ENCODE measurements at places on chromosomes 5 and 9.

DNA sequence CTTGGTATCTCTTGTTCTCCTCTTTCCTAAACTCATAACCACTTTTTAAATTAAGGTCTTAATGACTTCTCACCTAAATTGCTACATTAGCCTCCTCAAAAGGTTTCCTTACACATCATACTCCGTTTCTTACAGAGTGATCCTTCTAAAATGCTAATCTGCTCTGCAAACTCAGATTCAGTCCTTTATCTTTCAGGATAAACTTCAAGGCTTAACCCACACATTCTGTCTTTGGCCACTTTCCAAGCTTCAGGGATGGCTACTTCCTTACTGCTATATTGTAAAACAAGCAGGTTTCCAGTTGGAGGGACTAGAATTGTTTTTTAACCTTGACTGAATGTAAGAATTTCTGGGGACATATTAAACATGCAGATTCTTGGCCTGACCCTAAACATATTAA, 105.5 kb upstream of the CHD1 start:
- DNase-seq = no peak

- DNase-seq = no peak
These were observed 59.1 kb upstream of the ZFAND5 start for GRCh38 chr9:72424131-72424530.

DNA sequence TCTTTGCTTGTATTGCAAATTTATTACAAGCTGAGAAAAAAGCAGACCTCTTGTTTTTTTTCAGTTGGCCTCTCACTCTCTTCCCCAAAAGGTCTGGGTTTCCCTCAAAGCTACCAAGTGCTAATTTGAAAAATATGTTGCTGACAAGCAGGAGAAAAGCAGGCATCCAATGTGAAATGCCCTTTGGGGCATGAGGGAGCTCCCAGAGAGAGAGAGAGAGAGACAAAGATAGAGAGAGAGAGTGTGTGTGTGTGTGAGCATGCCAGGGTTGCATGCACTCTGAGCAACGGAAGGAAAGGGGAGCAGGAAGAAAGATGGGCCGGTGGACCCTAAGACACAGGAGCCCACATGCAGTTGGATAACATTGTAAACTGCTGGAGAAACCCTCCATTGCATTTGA, 358.4 kb downstream of the TMEM38B start:
- DNase-seq = no peak

DNA sequence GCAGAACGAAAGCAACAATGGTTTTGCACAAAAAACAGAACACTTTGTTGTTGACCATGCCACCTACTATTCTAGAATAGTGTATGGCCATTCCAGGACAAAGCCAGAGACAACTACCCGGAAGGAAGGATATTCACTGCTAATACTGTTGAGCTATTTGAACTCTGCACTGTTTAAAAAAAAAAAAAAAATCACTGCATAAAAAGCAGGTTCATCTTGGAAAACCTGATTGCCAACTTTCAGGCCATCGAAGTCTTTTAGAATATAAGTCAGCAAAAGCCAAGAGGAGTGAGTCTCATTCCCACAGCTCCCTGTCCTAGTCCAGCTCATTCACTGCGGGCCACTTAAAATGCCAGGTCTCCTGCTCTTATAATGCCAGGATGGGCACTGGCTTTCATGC, 4.0 kb downstream of the ENC1 start:
- DNase-seq = no peak

- no peak for DNase-seq
These were observed 84.3 kb upstream of the TAF11L2 start for GRCh38 chr5:17413691-17414090.

- no peak for DNase-seq
These were observed 544.1 kb downstream of the RAB3C start for GRCh38 chr5:59126708-59127573.

GRCh38 chr9:136705564-136705963, 6.8 kb upstream of the DIPK1B start:
- DNase-seq = no peak

GRCh38 chr5:140828362-140828737, 590 bp downstream of the PCDHA6 start:
- no peak for DNase-seq

- no peak for DNase-seq
These were observed 29.1 kb downstream of the ARSK start for GRCh38 chr5:95583992-95584391.

DNA sequence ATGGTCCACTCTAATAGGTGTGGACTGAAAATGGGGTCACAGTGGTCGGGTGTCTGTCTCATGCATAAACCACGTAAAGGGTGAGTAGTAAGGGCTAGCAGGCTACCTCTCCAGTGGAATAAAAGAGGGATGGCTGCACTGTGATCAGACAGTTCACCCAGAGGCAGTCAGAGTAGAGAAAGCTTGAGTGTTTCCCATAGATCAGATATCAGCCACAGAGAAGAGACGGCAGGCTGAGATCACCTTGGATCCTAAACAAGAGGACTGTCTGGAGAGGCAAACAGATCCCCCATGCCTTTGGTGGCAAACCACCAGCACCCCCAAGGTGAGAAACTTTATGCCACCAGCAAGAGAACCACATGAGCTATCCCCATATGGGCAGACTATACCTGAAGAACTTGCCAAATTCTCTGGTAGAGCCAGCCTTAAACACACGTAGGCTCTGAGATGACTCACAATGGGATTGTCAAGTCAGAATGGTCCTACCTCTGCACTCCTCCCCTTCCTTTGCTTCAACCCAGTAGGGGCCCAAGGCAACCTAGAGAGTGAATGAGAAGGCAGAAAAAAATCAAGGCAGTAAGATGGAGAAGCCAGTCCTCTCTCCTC, 205.2 kb upstream of the MAP3K1 start:
- no peak for DNase-seq

GRCh38 chr9:101739311-101739710, 864 bp upstream of the GRIN3A start:
- no peak for DNase-seq

GRCh38 chr9:15150939-15151338, 156.1 kb downstream of the TTC39B start:
- no peak for DNase-seq

GRCh38 chr9:80789831-80790230, 899.5 kb downstream of the TLE1 start:
- no peak for DNase-seq

DNA sequence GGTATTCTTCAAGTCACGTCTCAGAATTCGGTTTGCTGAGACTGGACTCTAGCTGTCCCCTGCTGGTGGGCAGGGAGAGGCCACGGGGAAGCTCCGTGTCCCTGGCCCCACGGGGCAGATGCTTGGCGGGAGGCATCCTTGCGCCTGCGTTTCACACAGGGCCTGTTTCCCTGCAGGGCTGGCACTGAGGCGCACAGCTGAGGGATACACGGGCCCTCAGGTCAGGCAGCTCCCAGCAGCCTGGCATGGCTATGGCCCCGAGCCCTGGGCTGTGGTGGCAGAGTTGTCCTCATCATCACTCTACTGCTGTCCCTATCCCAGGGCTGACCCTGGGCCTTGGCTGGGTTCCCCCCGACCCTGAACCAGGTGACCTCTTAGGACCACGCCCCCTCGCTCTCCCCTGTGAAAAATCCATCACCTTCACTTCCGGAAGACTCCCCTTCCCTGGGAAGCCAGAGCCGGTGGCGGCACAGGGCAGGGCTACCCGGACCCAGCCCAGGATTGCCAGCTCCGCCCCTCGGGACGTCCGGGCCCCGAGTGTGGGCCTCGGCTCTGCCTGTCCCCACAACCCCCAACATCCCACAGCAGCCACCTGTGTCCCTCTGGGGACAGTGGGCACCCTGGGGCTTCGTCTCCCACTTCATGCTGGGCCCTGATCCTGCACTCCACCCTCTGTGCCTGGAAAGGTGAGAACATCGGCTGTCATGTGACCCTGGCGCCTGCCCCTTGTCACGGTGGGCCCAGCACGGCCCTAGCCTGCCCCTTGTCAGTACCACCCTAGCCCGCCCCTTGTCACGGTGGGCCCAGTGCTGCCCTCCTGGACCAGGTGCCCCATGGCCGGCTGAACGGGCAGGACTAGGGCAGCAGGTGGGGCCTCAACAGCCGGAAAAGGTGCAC, 5.0 kb downstream of the DPP7 start:
- DNase-seq = no peak

- DNase-seq = no peak
These were observed 81.0 kb downstream of the ADAMTS2 start for GRCh38 chr5:179264053-179264782.

DNA sequence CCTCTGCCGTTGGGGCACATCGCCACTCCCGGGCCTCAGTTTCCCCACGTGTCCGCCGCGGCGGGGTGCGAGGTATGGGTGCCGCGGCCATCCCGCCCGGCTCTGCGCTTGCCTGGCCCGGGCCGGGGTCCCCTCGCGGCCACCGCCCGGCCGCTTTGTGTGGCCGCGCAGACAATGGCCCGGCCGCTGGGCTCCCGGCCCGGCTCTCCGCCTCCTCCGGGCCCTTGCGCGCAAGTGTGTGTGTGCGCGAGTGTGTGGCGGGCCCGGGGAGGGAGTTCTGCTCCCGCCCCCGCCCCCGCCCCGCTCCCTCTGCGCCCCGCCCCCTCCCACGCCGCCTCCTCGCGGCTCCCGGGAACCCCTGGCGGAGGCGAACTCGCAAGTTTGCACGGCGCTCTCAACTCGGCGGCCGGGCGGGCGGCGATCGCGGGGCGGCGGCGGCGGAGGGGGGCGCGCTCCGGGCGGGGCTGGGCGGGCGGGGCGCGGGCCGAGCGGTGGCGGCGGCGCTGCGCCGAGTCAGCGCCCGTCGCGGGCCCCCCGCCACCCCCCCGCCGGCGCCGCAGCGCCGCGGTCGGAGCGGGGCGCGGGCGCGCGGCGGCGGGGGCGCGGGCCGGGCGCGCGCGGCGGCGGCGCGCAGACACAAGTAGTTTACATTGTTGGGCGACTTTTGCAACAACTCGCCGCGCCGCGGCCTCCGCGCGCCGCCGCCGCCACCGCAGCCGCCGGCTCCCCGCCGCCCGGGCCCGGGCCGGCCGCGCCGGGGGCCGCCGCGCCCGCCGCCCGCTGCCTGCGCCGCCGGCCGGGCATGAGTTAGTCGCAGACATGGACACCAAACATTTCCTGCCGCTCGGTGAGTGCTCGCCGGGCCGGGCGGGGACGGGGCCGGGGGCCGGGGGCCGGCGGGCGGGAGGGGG, at the start of gene RXRA:
TSS of gene RXRA (plus strand) at position 643 of the 911 bp plus-strand sequence. CDS start at position 820, 177 bp downstream.
- no peak for DNase-seq

- DNase-seq = no peak
These were observed 118.5 kb upstream of the GNA14 start for GRCh38 chr9:77766587-77766986.

GRCh38 chr5:4319478-4320128, 724.0 kb downstream of the IRX1 start:
- DNase-seq = no peak

DNA sequence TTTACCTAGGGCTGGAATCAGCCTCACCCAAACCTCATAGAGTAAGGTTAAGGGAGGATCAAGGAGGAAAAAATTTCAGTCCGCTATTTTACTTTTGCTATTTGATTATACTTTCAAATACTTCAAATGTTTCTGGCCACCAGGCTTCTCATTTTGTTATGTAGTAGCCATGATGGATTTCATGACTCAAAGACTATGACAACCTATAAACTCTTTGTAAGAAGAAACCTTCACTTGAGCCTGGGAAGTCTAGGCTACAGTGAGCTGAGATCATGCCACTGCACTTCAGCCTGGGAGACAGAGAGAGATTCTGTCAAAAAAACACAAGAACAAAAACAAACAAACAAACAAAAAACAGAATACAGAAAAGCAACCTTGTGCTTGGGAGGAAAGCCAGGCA, 293.6 kb upstream of the TNC start:
- no peak for DNase-seq

- DNase-seq = no peak
These were observed 145.3 kb upstream of the RASA1 start for GRCh38 chr5:87122151-87122977.

GRCh38 chr5:177370488-177371119, 12.9 kb downstream of the RGS14 start:
- no peak for DNase-seq

- DNase-seq = no peak
These were observed 703.0 kb upstream of the NUDT12 start for GRCh38 chr5:104265531-104266140.

DNA sequence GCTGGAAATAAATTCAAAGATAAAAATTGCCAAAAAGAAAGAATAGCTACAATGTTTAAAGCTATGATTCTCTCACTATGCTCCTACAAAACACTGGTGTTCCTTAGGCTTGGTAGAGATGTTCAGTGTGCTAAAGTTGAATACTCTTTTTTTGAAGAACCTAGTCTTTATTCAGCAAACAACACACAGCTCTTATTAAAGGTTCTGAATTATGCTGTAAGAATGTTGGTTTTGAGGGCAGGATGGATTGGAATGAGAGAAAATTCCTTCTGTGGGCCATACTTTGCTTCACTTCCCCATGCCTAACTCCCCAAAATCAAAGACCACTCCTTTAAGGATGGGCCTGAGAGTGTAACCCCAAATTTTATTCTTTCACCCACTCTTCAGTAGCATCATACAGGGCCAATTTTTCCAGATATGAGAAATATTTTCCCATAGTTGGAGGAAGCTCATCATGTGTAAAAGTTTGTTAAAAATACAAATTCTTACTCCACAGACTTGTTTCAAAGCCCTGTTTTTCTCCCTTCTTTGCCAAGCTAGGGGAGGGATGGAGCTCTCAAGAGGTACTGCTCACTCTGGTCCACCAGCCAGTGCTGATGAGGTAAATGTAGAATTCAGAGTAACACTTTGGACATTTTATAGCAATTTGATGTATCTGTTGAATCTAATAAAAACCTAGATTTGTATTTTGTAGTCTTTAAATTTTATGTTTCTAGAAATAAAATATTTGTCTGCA, 99.3 kb downstream of the GDNF start:
- no peak for DNase-seq

DNA sequence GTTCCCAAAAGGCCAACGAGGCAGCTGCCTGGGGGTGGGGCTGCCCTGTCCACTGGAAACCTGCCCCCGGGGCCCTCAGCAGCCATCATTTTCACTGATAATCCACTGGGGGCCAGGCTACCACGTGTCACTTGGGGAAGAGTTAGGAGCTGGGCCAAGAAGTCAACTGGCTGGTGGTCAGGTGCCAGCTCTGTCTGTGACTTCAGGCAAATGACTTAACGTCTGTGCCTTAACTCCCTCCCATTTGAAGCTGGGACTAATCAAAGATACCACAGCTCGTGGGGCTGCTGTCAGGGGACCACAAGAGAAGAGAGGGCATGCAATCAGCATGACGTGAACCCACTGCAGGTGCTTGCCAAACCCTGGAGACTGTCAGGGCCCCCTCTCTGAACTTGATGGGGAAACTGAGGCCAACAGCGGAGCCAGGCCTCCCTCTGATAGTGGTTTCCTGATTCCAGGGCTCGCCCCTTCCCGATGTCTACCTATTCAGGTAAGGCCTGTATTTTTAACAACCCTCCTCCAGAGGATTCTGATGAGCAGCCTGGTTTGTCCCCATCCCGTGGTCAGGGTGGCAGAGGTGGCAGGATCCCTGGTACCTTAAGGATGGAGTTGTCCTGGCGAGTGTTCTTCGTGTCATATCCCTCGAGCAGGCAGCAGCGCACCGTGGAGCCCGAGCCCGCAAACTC, 12.3 kb upstream of the DPM2 start:
- DNase-seq = no peak

Data from esophagus squamous epithelium (tissue), 5 donors.